ENCODE measurements at places on chromosomes 12 and 14.

DNA sequence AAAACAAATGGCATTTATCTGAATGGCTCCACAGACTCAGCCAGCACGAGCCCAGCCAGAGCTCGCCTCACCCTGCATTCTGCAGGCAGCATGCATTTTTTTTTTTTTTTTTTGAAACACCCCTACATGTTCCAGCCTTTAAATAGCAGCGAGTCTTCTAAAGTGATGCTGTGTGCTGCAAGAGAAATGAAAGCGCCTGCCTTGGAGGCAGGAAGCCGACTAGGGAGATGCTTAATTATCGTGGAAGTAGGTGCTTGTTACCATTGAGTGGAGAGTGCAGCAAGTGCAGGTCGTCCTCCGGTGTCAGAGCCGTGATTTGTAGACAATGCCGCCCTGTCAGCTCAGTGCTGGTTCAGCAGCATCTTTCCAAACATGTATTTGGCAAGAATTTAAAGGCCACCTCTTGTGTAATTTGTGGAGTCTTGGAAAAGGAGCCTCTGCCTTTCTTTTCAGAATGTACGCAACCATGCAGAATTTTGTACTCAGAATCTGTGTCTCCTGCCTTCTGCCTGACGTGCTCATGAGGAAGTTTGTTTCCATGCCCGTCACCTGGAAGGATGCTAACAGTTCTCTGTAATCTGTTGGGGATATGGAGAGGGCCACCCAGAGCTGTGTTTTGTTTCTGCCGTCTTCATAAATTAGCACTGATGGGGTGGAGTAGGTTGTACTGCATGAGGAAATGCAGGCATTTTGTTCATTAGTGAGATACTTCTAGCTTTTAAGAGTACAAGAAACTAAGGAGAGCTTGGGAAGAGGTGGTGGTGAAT, 345.9 kb upstream of the RGS6 start:
- peak; percentile 51 for DNase-seq

- DNase-seq, result peak; percentile 69
Measured at GRCh38 chr12:91404441-91404840, 221.8 kb upstream of the DCN start.

DNA sequence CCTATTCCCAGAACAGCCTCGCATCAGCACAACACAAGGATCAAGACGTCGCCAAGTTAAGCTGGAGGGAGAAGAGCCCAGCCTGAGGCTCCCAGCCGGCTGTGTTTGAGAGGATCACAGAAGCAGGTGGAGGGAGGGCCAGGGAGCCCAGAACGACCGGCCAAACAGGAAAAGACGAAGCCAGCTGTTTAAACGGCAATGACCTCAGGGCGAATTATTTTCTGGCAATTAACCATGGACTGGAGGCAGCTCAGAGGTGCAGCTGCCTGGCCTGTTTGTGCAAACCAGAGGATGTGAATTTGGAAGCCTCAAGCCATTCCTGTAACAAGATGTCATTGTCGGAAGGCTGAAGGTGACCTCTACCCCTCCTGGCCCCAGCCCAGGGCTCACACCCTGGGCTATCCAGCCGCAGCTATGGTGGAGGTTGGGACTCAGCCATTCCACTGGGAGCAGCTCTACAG, 175.8 kb upstream of the PRMT8 start:
- peak; percentile 92 for DNase-seq

- no peak for DNase-seq
Measured at GRCh38 chr14:101328412-101329028, 232.8 kb upstream of the DIO3 start.

GRCh38 chr12:87866578-87867292, 162.5 kb downstream of the C12orf50 start:
- no peak for DNase-seq

DNA sequence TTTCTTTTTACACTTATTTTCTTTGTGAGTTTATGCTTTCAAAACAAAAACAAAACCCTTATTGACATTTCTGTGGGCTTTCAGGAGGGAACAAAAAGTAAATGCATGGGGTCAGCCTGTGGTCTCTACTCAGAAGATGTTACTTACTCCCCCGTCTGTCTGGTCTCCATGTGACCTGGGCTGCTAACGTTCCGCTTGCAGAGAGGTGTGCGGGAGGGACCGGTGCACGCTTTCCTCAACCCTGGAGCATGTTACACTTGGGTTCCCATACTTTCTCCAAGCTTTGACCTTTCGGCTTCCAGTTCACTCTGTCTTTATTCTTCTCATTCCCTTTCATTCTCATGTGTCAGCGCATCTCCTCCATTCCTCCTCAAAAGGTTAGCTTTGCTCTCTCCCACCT, 36.5 kb downstream of the ZC3H14 start:
- no peak for DNase-seq

DNA sequence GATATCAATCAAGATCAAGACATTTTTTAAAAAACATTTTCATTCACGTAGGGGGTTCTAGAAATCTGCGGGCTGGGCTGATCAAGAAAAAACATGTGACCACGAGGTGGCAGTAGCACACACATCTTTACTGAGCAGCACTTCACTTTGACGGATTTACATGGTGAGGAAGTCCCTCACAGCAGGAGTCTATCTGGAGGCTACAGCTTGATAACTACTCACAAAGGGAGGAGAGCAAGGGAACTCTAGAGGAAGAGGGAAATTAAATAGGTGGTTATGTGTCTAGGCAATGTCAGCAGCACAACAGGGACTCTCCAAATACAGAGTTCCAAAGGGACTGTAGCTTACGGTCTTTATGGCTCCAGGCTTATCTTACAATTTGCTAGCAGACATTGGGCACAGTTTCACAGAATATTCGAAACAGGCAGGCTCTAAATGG, 248.1 kb downstream of the DPY19L2 start:
- DNase-seq, result no peak

GRCh38 chr12:66697404-66697803, 18.5 kb upstream of the GRIP1 start:
- no peak for DNase-seq

DNA sequence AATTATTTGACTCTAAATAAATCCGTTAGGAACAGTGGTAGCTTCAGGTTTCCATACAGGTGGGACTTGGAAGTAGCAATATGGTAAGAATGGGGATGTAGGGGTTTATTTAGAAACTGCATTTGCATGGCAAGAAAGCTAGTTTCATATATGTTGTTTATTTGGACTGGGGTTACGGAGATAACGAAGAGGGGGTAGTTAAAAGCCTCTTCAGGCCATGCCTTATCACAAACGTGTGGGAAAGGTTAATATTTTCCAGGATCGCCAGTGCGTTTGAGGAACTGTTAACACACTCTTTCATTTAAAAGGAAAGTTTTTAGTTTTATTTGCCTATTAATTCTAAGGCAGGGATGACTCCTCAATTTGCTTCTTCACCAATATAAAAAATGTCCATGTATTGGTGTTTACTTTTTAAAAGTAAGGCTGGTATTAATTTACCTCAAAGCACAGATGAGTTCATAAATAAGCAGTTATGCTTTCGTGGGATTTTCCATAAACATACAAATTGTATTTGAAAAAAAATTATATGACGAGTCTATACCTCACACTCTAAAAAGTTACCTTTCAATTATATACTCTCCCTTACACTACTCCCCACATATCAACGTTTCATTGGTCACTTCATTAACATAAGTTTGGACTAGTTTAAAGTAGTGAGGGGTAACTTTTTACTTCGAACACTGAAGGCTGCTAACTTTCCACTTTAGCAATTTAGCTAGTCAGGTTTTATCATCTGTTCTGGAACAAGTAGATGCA, 814 bp downstream of the RAB2B start:
- DNase-seq, result no peak

GRCh38 chr12:57384478-57384877, 46.4 kb downstream of the R3HDM2 start:
- DNase-seq, result no peak

GRCh38 chr12:114092981-114093380, 126.9 kb upstream of the RBM19 start:
- DNase-seq, result no peak

Data from DMS79 (cell line).